ENCODE measurements at places on chromosomes 2 and 18. TPM values are rescaled to one million over a fixed set of nuclear protein-coding genes. Genes with fewer than 3 reads are reported as not detected.

The REG1A gene
- not detected for total RNA-seq

The NTSR2 gene
- total RNA-seq = not detected

The C2orf69 gene
- total RNA-seq = 15.4 TPM

The HAAO gene
- total RNA-seq = not detected

The MAP2 gene
- 0.34 TPM for total RNA-seq

The LOXHD1 gene
- not detected for total RNA-seq

The PELI1 gene
- 6.2 TPM for total RNA-seq

The ST6GAL2 gene
- total RNA-seq = 21.9 TPM

The SPAG16 gene
- total RNA-seq = 16.6 TPM

The NHEJ1 gene
- total RNA-seq = 22.0 TPM

The EML6 gene
- 2.1 TPM for total RNA-seq

The NPHP1 gene
- total RNA-seq = 7.5 TPM

The HNMT gene
- total RNA-seq = 1.6 TPM

The PROM2 gene
- not detected for total RNA-seq

The VWA3B gene
- total RNA-seq = 0.77 TPM

The IFT172 gene
- total RNA-seq = 21.1 TPM

The POU3F3 gene
- 6.5 TPM for total RNA-seq

The XDH gene
- 0.97 TPM for total RNA-seq

The BOLL gene
- total RNA-seq = not detected

The GNAL gene
- total RNA-seq = 0.97 TPM

The IL36G gene
- total RNA-seq = 0.80 TPM

The PID1 gene
- total RNA-seq = 6.1 TPM

The LRP1B gene
- not detected for total RNA-seq

The PTH2R gene
- total RNA-seq = not detected

The C1GALT1C1L gene
- total RNA-seq = 1.3 TPM

The C2orf78 gene
- total RNA-seq = not detected

The MERTK gene
- 0.57 TPM for total RNA-seq

The REG3G gene
- total RNA-seq = not detected

The RIT2 gene
- not detected for total RNA-seq

The ADRA2B gene
- total RNA-seq = 0.42 TPM

The ITGB6 gene
- total RNA-seq = 3.1 TPM

The FSIP2 gene
- not detected for total RNA-seq

The DCC gene
- total RNA-seq = not detected

The TSPYL6 gene
- total RNA-seq = not detected

The PIEZO2 gene
- total RNA-seq = 2.1 TPM

The TUBB8B gene
- not detected for total RNA-seq

The ATOH8 gene
- total RNA-seq = 17.7 TPM

The CAVIN2 gene
- total RNA-seq = 0.06 TPM

The C2orf76 gene
- 19.6 TPM for total RNA-seq

The BBS5 gene
- total RNA-seq = 3.7 TPM

The NAT8 gene
- not detected for total RNA-seq

The NAGK gene
- 65.8 TPM for total RNA-seq

The NCKAP5 gene
- total RNA-seq = 8.4 TPM

The TMEM37 gene
- total RNA-seq = not detected

The CLEC4F gene
- total RNA-seq = not detected

The RFTN2 gene
- total RNA-seq = not detected

The MEP1B gene
- not detected for total RNA-seq

All from Daoy (cell line).